ENCODE measurements at places on chromosomes 2 and 18.

GRCh38 chr2:240588006-240588655, 1.6 kb downstream of the CAPN10 start:
- no peak for DNase-seq

GRCh38 chr2:174856447-174856846, 92.2 kb upstream of the CHRNA1 start:
- no peak for DNase-seq

GRCh38 chr18:28791101-28791500, 614.2 kb upstream of the CDH2 start:
- no peak for DNase-seq

GRCh38 chr2:164028814-164029534, 293.2 kb upstream of the FIGN start:
- DNase-seq, result no peak

GRCh38 chr2:71664161-71664560, 210.8 kb downstream of the DYSF start:
- no peak for DNase-seq

GRCh38 chr2:195674491-195675221, 17.6 kb downstream of the SLC39A10 start:
- DNase-seq, result no peak

GRCh38 chr2:238915596-238915995, 67.7 kb downstream of the TWIST2 start:
- no peak for DNase-seq

- DNase-seq, result no peak
Measured at GRCh38 chr18:22471546-22472131, 53.9 kb upstream of the CTAGE1 start.

GRCh38 chr2:219868635-219869034, 241.2 kb downstream of the SLC4A3 start:
- DNase-seq, result no peak

GRCh38 chr2:99545604-99546003, 55.8 kb upstream of the REV1 start:
- no peak for DNase-seq

- no peak for DNase-seq
Measured at GRCh38 chr2:9002313-9002636, 1.2 kb downstream of the MBOAT2 start.

DNA sequence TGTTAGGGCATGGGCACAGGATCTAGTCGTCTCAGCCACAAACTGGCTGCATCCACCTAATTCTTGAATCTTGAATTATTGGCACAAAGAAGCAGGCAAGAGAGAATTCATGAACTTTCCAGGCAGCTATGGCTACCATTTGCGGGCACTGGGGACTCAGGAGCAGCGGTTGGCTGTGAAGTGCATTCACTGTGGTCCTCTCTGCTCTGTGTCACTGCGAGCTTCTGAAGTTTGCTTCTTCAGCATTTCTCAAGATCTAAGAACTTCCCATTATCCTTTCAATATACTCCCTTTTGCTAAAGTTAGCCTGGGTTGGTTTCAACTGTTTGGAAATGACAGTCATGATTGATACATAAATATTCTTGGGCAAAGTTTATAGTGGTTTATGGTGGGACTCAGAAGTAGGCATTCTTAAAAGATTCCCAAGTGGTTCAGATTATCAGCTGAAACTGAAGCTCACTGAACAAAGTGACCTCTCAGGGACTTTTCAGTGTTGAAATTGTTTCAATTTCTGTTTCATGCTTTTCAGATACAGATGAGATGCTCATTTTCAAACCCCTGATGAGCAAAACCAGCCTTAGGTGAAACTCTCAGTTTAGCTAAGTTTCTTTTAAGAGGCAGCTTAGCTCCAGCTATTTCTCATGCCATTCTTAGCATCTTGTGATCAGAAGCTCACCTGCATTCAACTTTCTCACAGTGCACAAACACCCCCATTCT, 1258.3 kb upstream of the GYPC start:
- DNase-seq, result no peak

DNA sequence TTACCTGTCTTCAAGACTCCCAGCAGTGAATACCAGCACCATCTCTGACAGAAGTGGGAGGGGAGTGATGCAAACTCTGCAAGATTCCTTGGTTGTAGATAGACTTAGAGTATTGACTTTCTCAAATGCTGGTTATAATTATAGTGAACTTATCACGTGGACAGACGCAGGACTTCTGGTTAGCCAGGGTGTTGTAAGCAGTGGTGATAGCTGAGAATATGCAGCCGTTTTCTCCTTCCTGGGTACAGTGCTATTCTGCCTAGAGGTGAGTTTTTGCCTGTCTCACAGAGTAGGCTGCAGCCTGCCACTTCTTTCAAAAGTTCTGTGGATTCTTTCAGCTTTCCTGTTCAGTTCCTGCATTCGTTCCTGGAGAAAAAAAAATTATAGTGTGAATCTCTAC, 733 bp upstream of the CXCR2 start:
- DNase-seq, result no peak

- no peak for DNase-seq
Measured at GRCh38 chr2:693606-694005, 16.4 kb upstream of the TMEM18 start.

DNA sequence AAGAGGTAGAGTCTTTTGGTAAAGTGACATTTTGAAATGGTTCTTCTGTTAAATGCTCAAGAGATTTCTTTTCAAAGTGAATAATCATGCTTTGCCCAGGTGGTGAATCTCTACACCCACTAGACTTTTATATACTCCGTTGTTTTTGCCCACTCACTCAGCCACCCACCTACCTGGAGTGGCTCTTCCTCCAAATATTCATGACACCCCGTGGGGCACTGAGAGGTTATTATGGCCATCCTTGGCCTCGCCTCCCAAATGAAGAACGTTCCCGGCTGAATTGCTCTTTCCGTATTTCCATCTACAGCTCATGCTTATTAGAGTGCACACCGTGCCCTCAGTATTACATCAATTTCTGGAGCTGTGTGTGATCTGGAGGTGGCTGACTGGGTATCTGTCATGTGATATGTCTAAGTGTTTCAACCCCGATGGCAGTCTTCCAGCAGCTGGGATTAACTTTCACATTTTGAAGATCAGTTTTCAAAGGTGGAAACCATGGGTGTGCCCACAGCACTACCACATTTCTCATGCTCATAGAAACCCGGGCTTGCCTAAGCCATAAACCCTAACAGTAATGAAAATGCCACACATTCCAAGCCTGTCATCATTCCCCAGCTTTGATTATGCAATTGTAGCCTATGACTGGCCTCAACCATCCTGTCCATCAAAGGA, 406.6 kb upstream of the MMADHC start:
- DNase-seq, result no peak

GRCh38 chr2:207231106-207231865, 65.5 kb upstream of the KLF7 start:
- no peak for DNase-seq

DNA sequence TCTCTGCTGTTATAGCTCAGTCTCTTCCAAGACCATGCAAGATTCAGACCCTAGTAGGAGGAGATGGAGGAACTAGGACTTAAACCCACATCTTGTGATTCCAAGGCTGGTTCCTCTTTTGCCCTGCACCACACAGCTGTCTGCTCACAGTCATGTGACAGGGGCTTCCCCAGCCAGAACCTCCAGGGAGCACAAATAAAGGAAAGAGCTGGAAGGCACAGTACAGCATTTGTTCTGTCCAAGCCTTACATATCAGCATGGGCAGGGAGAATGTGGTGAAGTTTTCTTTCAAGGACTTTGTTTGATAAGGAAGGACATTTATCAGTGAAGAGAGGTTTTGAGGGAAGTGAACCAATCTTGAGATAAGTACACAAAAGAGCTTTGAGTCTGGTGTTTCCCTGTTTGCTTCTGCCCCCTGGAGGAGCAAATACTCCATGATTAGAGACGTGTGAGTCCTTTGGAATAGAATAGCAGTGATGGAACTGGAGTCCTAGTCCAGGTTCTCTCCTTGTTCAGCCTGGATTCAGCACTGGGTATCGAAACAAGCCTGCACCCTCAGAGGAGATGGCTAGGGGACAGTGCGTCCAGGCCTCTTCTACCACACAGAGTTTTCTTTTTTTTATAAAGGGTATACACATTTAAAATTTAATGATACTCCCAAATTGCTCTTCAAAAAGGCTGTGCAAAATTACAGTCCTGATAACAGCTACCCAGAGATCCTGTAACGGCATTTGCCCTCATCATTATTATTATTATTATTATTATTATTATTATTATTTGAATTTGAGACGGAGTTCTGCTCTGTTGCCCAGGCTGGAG, 24.6 kb upstream of the CASP10 start:
- DNase-seq, result peak; percentile 27

Measured in stimulated activated CD4-positive, alpha-beta T cell treated with anti-CD3 and anti-CD28 coated beads, TNF-alpha, amount 100 ng/mL, for 1 hour (primary cell).